CD4-positive, alpha-beta T cell treated with Interleukin-10 for 1 hour (primary cell): ENCODE measurements at places on chromosomes 4 and X.

DNA sequence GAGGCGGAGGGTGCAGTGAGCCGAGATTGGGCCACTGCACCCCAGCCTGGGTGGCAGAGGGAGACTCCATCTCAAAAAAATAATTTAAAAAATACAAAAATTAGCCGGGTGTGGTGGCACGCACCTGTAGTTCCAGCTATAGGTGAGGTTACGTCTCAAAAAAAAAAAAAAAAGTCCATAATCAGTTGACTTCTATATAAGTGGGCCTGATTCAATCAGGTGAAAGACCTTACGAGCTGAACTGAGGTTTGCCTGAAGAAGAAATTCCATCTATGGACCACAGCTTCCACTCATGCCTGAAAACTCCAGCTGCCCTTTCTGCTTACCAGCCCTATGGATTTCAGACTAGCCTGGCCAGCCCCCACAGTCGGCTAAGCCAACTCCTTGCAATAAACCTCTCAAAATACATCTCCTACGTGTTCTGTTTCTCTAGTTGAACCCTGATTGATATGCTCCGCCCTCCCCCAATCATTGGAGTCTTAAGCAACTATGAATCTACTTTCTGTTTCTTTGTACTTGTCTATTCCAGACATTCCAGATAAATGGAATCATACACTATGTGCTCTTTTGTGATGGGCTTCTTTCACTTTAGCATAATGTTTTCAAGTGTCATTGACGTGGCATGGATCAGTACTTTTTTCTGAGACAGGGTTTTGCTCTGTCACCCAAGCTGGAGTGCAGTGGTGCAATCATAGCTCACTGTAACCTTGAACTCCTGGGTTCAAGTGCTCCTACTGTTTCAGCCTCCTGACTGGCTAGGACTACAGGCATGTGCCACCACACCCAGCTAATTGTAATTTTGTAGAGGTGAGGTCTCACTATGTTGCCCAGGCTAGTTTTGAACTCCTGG is 36.6 kb downstream of the SAT1 start:
- no peak for DNase-seq

DNA sequence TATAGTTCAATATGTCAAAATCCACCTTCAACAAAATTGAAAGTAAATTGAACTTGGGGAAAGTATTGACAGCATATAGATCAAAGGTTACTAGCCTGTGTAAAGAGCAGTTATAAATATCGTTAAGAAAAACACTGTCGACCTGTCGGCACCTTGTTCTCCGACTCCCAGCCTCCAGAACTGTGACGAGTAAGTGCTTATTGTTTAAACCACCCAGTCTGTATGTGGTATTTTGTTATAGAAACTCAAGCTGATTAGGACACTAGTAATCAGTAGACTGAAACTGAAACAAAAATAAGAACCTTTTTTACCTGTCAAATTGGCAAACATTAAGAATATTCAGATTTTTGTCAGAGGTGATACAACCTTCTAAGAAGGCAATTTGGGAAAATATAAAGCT is 17.0 kb downstream of the HTT start:
- DNase-seq: no peak

DNA sequence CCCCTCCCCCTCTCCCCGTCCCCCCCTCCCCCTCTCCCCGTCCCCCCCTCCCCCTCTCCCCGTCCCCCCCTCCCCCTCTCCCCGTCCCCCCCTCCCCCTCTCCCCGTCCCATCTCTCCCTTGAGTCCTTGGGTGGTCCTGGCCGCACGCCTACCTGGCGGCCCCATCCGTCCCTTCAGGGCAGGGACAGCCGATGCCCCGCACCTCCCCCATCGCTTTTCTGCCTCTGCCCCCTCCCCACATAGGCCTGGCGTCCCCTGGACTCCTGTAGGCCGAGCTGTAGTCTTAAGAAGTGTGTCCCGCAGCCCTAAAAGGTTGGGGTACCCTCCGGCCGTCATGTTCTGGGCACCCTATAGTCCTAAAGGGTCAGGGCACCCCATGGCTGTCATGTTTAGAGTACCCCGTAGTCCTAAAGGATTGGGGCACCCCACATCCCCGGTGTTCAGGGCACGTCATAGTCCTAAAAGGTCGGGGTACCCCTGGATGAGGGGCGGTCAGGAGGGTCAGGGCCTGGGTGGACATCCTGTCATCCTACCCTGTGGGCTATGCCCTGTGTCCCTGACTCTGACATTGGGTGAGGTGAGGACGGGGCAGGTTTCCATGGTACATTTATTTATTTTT is 10.8 kb upstream of the GTPBP6 start:
- no peak for DNase-seq

- DNase-seq: no peak
These were observed 21.5 kb downstream of the NELFA start for GRCh38 chr4:1987296-1987695.

DNA sequence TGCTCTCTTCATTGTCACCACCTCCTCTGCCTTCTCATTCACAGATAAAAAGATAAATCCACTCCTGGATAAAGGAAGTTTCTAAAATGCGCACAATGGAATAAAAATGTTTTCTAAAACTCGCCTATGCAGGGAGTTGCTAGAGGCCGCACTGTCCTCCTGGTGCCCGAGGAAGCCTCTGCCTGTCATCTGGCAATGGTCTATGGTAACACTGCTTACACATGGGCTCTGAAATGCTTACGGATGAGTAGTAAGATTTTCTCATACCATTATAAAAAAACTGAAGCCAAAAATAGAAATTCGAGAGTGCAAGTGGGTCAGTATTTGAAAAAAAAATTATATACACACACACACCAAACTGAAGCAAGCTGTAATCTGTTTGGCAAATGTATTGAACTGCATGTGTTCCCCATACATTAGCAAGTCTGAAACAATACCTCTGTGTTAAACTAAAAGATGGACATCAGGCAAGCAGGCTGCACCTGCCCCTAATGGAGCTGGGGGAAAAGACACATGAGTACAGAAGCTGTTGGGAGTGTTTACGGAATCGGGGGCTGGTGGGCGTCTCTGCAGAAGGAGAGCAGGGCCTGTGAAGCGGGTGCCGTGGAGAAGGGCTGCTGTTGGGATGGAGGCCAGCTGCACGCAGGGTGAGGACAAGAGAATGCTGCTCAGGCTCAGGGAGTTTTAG is 103.3 kb upstream of the FAT1 start:
- DNase-seq: no peak

DNA sequence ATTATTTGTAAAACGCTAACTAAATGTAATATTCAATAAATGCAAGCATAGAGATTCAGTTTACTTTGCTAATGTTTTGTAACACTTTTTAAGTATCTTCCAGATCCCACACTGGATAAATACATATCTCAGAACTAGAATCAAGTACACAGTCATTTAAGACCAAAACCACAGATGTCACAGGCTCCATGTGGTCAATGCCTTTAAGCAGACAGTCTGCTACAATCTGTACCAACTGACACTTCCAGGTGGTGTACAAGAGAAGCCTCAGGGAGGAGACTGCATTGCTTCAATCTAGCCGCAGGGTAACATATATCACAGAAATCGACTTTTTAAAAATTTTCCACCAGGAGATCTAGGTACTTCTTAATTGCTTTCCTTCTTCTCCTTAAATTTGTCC is 229.6 kb upstream of the DIAPH2 start:
- no peak for DNase-seq

GRCh38 chrX:97330151-97330550 is 446.4 kb downstream of the RPA4 start:
- no peak for DNase-seq

- DNase-seq: no peak
These were observed 510.6 kb upstream of the DIPK2B start for GRCh38 chrX:45711231-45711630.

- DNase-seq: no peak
These were observed 32.7 kb downstream of the TMSB4X start for GRCh38 chrX:13007519-13008188.

DNA sequence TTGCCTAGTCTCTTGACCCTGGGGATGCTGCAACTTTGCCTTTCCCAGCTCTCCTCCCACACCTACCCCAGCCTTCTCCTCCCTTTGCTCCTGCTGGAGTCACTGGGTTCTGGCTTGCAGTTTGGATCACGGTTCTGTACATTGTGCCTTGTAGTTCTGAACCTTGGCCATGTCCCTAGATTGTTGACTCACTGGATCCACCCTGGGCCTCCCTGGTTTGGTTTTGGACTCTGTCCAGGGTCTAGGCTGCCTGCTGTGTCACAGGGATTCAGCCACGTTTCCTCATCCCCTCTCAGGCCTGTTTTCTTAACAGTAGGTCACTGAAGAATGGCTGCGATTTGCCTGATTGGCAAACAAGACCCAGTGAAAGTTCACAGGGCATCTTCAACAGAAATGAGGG is 11.5 kb upstream of the GABRE start:
- no peak for DNase-seq

DNA sequence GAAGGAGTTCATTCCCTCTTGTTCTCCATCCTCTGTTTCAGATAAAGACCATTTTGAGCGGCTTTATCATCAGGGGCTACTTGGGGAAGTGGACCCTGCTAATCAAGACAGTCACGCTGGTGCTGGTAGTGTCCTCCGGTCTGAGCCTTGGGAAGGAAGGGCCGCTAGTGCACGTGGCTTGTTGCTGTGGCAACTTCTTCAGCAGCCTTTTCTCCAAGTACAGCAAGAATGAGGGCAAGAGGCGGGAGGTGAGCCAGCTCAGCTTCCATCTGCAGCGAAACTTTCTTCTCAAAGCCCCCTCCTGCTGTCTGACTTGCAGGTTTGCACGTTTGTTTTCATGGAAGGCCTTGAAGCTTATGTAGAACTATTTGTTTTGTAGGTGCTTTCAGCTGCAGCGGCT is 49.5 kb downstream of the CLCN4 start:
- DNase-seq: no peak

GRCh38 chr4:62455871-62456270 is 1255.7 kb downstream of the ADGRL3 start:
- no peak for DNase-seq

GRCh38 chr4:42643685-42644084 is 13.2 kb downstream of the ATP8A1 start:
- peak; percentile 31 for DNase-seq

DNA sequence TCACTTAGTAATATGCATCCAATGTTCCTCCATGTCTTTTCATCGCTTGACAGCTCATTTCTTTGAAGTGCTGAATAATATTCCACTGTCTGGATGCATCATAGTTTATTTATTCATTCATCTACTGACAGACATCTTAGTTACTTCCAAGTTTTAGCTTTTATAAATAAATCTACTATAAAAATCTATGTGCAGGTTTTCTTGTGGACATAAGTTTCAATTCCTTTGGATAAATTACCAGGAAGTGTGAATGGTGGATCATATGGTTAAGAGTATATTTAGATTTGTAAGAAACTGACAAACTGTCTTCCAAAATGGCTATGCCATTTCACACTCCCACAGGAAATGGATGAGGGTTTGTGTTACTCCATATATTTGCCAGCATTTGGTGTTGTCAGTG is 1392.9 kb upstream of the PABPC4L start:
- DNase-seq: no peak

DNA sequence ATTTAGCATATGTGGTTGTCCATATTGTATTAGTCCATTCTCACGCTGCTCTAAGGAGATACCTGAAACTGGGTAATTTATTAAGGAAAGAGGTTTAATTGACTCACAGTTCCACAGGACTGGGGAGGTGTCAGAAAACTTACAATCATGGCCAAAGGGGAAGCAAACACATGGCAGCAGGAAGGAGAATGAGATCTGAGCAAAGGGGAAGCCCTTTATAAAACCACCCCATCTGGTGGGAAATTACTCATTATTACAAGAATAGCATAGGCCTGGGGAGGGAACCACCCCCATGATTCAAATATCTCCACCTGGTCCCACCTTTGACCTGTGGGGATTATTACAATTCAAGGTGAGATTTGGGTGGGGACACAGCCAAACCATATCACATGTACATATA is 122.6 kb upstream of the ANK2 start:
- DNase-seq: no peak

GRCh38 chr4:168167714-168168284 is 75.5 kb downstream of the ANXA10 start:
- DNase-seq: no peak

DNA sequence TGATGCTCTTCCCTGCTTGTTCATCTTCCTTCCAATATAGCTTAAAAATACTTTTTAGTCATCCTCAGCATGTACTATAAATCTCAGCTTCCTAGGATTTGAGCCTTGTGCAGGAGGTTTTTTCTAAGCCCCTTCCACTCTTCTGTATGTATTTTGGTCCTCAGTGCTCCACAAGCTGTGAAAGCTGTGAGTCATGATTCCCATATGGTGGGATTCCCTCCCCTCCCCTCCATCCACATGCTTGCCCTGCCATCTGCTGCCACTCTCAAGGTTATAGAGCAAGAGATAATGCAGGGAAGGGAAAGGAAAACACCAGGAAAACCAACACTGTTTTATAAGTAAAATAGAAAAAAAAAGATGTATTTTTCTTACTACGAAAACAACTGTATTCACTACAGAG is 58.5 kb upstream of the AP1S2 start:
- no peak for DNase-seq

GRCh38 chrX:45748369-45748774 is 547.7 kb upstream of the DIPK2B start:
- no peak for DNase-seq

DNA sequence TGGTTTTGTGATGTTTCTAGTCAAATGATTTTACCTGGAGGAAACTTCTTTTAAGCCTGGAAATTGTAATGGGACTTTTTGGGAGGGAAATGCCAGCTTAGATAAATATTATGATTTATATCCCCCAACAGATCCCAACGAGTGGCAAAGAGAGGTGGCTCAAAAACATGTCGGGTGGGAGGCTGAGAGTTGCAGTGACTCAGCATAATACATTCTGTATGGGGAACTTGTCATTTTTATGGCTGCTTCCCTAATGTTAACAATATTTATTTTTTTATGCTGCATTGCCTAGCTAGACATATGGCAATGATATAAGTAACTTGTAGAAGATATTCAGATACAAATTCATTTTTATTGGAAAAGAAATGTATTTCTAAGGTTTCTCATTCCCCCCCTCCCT is 219.0 kb downstream of the ARHGAP10 start:
- DNase-seq: no peak

GRCh38 chrX:115960440-115961084 is 210.0 kb upstream of the AGTR2 start:
- DNase-seq: no peak

DNA sequence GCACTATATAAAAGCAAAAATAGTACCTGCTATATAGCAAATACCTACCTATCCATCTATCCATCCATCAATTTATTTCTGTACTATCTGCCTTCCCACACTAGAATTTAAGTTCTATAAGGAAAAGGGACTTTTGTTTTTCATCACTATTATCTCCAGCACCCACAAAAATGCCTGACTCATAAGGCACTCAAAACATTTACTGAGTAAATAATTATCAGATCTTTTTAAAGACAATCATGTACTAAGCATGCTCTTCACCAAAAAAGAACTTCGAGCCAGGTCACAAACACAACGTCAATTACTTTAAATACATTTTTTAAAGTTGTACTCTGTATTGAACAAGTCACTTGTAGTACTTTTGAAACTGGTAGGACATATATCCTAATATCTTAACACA is 119.9 kb downstream of the FBXW7 start:
- DNase-seq: no peak
